ENCODE measurements at places on chromosomes 7 and 10.

DNA sequence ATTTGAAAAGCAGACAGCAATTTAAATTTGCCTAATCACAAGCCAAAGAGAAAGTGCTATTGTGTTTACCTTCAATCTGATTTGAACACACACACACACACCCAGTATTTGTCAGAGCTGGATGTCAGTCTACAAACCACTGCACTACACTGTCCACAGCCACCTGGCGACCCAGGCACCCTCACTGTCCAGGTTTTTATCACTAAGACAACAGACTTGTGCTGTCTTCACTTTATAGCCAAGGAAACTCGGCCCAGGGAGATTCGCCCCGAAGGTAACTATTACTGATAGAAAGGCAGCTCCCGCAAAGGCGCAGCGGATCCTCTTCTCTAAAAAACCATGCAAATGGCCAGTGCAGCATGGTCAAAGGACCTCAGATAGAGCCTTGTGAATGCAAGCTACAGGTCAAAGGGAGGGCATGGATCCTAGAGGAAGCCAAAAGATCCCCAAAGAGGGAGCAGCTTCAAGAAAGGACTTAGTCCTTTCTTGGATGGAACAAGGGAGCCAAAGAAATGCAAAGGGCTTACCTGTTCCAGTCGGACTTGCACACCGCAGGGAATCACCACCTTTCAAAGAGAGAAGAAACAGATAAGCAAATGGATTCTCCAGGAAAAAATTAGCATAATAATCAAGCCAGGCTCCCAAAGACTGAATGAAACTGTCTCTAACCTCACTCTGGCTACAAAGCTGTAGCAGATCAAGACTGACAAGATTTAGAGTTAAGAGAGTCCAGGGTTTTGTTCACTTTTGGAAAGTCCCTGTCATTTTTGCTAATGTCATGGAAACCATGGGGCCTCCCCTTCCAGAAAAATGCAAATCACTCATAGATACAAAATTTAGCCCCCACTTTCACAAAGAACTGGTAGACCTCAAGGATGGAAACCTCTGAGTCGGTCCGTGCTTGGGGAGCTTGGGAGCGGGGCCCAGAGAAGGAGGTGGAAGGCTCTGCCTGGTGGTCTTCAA, 101.1 kb downstream of the TNS3 start:
- DNase-seq: no peak

GRCh38 chr7:115128154-115128553, 206.3 kb downstream of the MDFIC start:
- DNase-seq: no peak

DNA sequence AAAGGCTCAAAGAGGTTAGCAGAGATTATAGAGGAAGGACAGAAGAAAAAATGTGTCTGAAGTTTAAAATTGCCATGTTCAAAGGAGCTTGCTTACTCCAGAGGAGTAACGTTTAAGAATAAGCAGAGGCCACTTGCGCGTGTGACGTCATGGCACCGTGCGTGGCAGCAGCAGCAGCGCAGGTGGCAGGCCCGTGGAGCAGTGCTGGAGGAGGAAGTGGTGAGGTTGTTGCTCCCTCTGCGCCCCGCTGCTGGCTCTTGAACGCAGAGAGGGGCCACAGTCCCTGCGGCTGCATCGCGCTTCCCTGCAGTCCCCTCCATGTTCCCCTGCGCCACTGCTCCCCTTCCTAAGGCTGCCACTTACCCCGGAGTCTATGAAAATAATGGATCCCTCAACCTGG, 37.5 kb downstream of the GDI2 start:
- DNase-seq: no peak

DNA sequence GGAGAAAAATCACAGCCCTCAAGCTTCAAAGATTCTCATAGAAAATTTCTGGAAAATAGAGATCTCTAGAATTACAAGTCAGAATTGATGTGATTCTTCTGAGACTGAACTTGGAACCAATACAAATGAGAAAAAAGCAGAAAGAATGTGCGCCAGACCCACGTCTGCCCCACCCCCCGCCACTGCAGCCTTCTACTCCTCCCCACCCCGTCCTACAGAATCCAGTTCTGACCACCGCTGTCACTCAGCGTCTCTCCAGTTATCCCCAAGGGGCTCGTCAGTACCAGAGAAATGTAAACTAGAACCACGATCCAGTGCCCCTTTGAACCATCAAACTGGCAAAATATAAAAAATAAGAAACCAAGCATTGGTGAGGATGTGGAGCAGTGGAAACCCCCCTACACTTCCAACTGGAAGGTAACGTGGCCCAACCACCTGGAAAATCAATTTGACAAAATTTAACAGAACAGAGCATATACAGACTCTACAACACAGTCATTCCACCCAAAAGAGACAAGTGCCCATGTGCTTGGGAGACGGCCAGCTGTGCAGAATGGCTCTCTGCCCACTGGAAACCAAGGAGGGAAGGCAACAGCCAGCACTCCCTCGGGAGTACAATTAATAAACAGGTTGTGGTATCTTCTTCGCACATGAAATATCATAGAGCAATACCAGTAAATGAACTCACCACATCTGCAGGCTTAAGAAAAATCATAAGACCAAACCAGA, 397.9 kb downstream of the TNS3 start:
- no peak for DNase-seq

DNA sequence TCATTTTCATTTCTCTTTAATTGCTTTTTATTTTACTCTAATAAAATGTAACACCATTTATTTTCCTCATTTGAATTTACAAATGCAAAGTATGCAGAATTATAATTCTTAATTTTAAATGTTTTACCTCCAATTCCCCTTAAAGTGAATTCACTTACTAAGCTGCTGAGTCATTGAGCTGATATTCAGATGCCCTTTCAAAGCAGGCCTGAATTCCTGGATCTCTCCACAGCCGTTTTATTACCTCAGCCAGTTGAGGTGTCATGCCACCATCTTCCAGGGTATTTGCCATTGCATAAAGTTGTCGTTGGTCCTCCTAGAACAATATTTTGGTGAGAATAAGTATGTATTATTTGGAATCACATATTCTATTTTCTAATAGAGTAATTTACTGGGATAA, 33.2 kb downstream of the GNAT3 start:
- peak; percentile 75 for DNase-seq

DNA sequence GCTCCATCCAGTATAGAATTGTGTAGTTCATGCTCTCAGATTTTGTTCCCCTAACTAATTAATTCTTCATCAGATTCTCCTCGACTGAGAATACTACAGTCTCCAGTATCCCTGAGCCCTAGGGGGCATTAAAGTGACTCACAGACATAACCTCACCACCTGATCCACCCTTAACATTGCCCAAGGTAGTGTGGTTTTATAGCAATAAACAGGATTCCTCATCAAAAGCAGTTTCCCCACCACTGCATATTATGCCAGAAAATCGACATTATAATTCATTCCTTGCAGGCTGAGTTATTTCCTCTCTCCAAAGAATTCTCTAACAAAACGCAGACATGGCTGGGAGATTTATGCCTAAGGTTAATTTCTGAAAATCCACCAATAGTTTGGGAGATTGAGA, 1402.5 kb upstream of the CELF2 start:
- no peak for DNase-seq

DNA sequence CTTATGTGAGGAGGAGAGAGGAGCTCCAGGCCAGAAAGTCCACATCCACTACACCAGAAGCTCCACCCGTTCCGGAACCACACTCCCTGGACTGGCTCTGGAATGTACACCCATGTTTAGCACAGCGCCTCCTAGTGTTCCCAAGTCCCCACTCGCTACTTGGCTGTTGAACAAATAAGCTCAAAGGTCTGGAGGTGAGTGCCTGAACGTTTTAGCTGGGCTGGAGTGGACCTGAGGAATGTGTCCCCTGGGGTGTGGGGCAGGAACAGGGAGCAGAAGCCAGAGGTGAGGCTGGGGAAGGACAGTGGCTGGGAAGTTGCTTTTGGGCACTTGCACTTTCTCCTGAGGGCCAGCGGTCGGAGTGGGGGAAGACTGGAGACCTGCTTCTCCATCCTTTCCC, 164.1 kb upstream of the CDCA7L start:
- peak; percentile 81 for DNase-seq

DNA sequence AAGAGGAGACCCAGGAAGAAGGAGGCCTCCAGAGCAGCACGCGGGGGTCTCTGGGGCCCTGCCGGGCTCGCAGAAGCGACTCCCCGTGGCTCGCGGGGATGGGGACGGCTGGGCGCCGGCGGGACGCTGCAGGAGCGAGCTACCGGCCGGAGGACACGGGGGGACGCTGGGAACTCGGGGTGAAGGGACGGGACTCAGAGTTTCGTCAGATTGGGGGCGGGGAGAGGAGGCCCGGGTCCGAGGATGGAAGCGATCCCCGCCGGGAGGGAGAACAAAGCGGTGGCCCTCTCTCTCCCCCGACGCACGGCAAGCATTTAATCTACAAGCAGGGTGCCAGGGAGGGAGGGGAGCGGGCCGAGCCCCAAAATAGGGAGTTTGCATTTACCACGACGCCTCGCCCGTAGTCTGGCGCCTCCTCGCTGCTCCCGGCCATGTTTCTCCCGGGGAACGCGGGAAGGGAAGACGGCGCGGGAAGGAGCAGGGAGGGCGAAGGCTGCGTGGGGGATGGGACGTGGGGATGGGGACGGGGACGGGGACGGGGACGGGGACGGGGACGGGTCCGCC, at the start of gene PRTFDC1:
Gene PRTFDC1, minus strand, starts transcription at position 464 of the 564 bp plus-strand sequence. Its CDS starts 31 bp downstream, at position 433.
- no peak for DNase-seq

DNA sequence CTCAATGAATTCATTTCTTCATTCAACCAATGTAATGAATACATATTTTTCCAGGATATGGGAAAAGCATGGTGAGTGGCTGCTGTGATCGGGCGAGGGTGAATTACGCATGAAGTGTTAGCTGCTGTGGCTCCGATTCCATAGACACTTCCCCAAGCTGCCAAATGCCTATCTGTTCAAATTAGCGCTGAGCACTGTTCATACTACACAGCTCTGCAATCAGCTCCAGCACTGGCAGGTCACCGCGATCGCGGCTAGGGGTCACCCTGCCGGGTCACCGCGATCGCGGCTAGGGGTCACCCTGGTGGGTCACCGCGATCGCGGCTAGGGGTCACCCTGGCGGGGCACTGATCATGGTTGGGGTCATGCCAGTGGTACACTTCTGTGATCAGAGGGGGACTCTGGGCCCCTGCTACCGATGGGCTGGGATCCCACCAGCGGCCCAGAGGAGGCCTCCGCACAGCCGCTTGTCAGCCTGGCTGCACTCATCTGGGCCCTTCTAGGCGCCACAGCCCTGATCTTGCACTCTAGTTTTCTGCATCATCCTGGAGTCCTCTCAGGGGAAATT, 49.3 kb downstream of the JAKMIP3 start:
- no peak for DNase-seq

DNA sequence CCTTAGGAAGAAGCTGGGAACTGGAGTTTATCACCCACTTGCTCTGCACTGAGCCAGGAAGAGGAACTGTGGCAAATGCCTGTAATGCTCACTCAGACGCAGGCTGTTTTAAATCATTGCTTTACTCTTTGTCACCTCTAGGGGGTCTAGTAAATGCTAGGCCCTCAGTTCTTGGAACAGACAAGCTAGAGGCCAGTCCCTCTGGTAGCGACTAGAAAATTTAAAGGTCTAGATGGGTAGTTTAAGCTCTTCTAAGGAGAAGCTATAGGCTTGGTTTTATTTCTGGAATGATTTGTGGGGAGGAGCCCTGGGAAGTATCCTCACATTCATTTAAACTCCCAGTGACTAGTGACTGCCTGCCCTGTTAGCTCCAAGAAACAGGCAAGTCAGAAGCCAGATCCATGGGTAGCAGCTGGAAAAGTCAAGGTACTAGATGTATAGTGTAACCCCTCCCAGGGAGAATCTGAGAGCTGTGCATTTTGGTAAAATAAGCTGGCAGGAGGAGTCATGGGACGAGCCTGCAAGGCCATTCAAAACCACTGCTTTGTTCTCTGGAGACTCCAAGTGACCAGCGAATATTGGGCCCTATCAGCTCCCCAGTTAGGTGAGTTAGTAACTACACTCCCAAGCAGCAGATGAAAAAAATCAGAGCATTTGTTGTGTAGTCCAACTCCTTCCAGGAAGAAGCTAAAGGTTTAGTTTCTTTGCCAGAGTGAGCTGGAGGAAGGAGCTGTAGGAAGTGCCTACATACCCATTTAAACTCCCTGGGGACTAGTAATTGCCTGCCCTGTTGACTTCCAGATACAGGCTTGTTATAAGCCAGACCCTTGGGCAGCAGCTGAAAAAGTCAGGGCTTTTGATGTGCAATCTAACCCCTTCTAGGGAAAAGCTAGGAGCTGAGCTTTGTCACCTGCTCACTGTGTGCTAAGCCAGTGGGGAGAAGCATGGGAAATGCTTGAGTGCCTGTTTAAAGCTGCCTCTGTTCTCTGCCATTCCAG, 68.9 kb downstream of the DYNC1I1 start:
- DNase-seq: peak; percentile 79

GRCh38 chr7:5287802-5288201, 5.1 kb downstream of the SLC29A4 start:
- no peak for DNase-seq

DNA sequence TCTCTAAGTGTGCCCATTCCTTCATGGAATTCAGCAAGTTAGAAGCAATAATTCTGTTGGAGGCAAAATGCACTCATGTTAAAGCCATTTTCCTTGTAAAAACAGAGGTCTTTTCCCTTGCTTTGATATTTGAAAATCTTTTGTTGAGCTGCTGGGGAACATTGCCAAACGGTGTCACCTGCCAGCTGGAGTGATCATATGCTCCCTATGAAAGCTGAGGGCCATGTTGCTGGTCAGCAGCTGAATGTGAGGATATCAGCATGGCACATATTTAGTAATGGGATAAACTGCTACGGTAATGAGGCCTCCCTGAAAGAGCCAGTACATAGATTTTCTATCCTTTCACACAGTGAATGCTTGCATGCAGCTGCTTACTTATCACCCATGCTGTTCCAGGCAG, 224.3 kb downstream of the THSD7A start:
- DNase-seq: no peak

- DNase-seq: no peak
Measured at GRCh38 chr10:12960334-12960898, 41.1 kb downstream of the CCDC3 start.

DNA sequence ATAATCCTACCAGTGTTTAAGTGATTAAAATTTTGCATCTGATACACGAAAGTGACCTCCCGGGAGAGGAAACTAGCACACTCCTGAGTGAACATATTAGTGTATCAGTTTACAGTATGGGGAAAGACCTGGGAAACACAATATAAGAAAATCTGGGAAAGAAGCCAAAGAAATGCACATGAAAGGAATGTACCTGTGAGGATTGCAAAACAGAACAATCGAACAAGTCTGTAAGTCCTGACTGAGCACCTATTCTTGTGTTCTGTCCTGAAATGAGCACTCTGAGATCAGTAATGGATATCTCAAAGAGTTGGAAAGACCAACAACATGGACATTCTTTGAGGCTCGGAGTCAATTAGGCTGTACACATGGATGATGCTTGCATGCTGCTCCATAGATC, 554.7 kb downstream of the SORCS3 start:
- no peak for DNase-seq

- no peak for DNase-seq
Measured at GRCh38 chr7:43645699-43646226, 62.9 kb downstream of the STK17A start.

- DNase-seq: peak; percentile 21
Measured at GRCh38 chr10:42926843-42927242, 144.2 kb downstream of the BMS1 start.

GRCh38 chr10:51103554-51104217, 29.4 kb downstream of the PRKG1 start:
- peak; percentile 59 for DNase-seq

- no peak for DNase-seq
Measured at GRCh38 chr10:26837139-26837538, 23.6 kb downstream of the ABI1 start.

Data from SK-MEL-5 (cell line).